RPMI7951 (cell line): ENCODE measurements at places on chromosomes 7 and 10. TPM values are rescaled to one million over a fixed set of nuclear protein-coding genes. Genes with fewer than 3 reads are reported as not detected.

COA1 gene
- total RNA-seq, result 228 and 245 TPM in 2 replicates

COL1A2 gene
- total RNA-seq, result 1,601 and 1,652 TPM in 2 replicates

TMEM178B gene
- 4.1 and 4.3 TPM in 2 replicates for total RNA-seq

ABCA13 gene
- 0.10 and 0.48 TPM in 2 replicates for total RNA-seq

GRID1 gene
- total RNA-seq, result not detected in 2 replicates

TDRD1 gene
- total RNA-seq, result not detected in 2 replicates

NKX2-3 gene
- 0.59 TPM in 1 of 2 replicates, not detected in the other for total RNA-seq

ASIC3 gene
- 0.10 and 1.3 TPM in 2 replicates for total RNA-seq

CHAT gene
- not detected in 2 replicates for total RNA-seq

ZNF804B gene
- total RNA-seq, result not detected in 2 replicates

CCZ1 gene
- 107 and 118 TPM in 2 replicates for total RNA-seq
